ENCODE measurements at places on chromosomes 1 and 21. TPM values are rescaled to one million over a fixed set of nuclear protein-coding genes. Genes with fewer than 3 reads are reported as not detected.

The IKBKE gene
- 29.7 TPM for polyA plus RNA-seq

The SELENBP1 gene
- not detected for polyA plus RNA-seq

The LGR6 gene
- 21.1 TPM for polyA plus RNA-seq

The CEP170 gene
- polyA plus RNA-seq = 8.0 TPM

The C1orf115 gene
- 0.12 TPM for polyA plus RNA-seq

The SPRR5 gene
- polyA plus RNA-seq = not detected

The NEXN gene
- polyA plus RNA-seq = 0.89 TPM

The LAD1 gene
- not detected for polyA plus RNA-seq

The CBR3 gene
- 1.5 TPM for polyA plus RNA-seq

The IFI44L gene
- polyA plus RNA-seq = 6.0 TPM

The CD1C gene
- 2.0 TPM for polyA plus RNA-seq

The EPHA2 gene
- not detected for polyA plus RNA-seq

All from immature natural killer cell (primary cell).